ENCODE measurements at places on chromosomes 7 and 10. TPM values are rescaled to one million over a fixed set of nuclear protein-coding genes. Genes with fewer than 3 reads are reported as not detected.

ANKRD2 gene
- 1.8 TPM for total RNA-seq

CHST15 gene
- total RNA-seq: 7.9 TPM

ZNF655 gene
- 70.1 TPM for total RNA-seq

NKX2-3 gene
- total RNA-seq: not detected

ACSM6 gene
- not detected for total RNA-seq

GRCh38 chr7:2503056-2503941 is 16.3 kb upstream of the LFNG start:
- H3K4me1 ChIP-seq: peaks cover 3% of the 10 kb centered on the region
- no peak overlapping the region for H3K4me3 ChIP-seq
- peaks cover under 1% of the 10 kb centered on the region for H3K27me3 ChIP-seq
- DNase-seq: no peak

CRHR2 gene
- total RNA-seq: not detected

All from fibroblast of lung (primary cell).